ENCODE measurements at places on chromosomes 7 and 10.
A peak's percentile ranks its signal among the peaks of the same experiment; 100 is the strongest.

- no peak for DNase-seq
These were observed 108.5 kb upstream of the C7orf33 start for GRCh38 chr7:148481971-148482626.

DNA sequence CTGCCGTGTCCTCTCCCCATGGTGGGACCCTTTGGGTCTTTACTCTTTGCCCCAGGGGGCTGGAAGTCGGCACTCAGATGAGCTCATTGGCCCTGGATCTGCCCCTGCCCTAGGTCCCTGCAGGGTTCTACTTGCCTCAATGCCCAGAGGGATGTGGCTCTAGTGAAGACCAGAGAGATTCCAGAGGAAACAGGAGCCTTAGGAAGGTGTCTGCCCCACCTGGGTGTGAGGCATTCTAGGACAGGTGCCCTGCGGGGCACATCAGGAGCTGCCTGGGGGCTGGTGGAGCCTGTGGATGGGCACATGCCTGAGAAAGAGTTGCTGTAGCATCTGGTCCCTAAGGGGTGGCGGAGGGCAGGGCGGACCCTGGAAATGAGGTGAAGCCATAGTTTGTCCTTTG is 128.6 kb downstream of the ADCY1 start:
- peak; percentile 28 for DNase-seq

DNA sequence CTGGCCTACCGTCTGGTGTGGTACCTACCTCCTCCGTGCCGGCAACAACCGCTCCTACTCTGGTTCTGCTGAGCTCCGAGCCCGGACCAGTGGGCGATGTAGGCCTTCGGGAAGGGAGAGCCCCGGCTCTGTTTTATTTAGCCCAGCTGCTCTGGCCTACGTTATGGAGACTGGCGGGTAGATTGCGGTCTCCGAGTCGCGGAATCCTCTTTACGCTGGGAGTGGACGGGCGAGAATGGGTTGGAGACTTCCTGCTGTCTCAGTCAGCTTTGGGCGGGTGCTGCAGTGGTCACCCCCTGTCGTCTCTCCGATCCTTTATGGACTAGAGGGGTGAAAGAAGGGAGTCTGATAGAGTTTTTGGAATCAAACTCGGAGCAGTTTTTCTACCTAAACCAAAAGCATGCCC is 406 bp downstream of the CBLL1 start:
- no peak for DNase-seq

GRCh38 chr10:31466313-31466712 is 147.3 kb downstream of the ZEB1 start:
- no peak for DNase-seq

DNA sequence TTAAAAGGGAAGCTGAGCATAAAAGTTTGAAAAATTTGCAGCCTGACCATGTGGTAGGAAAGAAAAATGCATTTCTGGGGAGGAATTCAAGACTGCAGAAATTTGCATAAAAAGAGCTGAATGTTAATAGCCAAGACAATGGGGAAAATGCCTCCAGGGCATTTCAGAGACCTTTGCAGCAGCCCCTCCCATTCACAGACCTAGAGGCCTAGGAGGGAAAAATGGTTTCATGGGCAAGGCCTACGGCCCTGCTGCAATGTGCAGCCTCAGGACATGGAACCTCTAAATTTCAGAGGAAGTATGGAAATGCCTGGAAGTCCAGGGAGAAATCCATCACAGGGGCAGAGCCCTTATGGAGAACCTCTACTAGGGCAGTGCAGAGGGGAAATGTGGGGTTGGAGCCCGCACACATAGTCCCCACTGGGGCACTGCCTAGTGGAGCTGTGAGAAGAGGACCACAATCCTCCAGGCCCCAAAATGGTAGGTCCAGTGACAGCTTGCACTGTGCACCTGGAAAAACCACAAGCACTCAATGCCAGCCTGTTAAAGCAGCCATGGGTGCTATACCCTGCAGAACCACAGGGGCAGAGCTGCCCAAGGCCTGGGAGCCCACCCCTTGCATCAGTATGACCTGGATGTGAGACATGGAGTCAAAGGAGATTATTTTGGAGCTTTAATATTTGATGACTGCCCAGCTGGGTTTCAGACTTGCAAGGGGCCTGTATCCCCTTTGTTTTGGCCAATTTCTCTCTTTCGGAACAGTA is 243.8 kb downstream of the DNAJB9 start:
- no peak for DNase-seq

- no peak for DNase-seq
These were observed 197.1 kb downstream of the ADAM12 start for GRCh38 chr10:126191192-126191591.

- no peak for DNase-seq
These were observed 80.8 kb upstream of the LEP start for GRCh38 chr7:128160296-128160695.

- no peak for DNase-seq
These were observed 131.9 kb downstream of the CALCR start for GRCh38 chr7:93442478-93443224.

- no peak for DNase-seq
These were observed 4.7 kb upstream of the EBF3 start for GRCh38 chr10:129968853-129969183.

DNA sequence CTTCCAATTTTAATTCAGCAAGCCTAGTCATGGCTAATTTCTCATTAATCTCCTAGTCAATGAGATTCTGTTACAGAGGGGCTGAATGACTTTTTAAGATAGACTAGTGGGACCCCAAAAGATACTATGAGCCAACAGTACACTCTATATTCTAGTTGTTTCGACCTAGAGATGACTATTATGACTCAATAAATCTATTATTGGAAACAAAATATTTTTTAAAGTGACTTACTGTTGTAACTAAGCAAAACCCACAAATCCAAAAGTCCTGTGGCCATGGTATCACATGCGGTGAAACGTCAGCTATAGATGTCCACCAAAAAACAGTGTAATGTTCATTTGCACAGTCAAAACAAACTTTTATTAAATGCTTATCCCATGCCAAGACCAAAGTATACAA is 95.3 kb upstream of the ADO start:
- no peak for DNase-seq

- no peak for DNase-seq
These were observed 163.2 kb downstream of the AVL9 start for GRCh38 chr7:32658467-32658869.

- no peak for DNase-seq
These were observed 4.0 kb downstream of the BMPER start for GRCh38 chr7:33909318-33909717.

GRCh38 chr7:99407872-99408378 is 472 bp downstream of the PDAP1 start:
- DNase-seq: peak; percentile 85

GRCh38 chr7:47634273-47634672 is 52.4 kb upstream of the TNS3 start:
- DNase-seq: no peak

GRCh38 chr7:149666360-149666945 is 106.9 kb downstream of the ZNF467 start:
- DNase-seq: no peak

GRCh38 chr10:83919187-83919586 is 220.1 kb upstream of the GHITM start:
- DNase-seq: no peak

- no peak for DNase-seq
These were observed 178.5 kb downstream of the PTPRN2 start for GRCh38 chr7:158409120-158409519.

GRCh38 chr10:101478956-101479355 is 109.1 kb downstream of the POLL start:
- no peak for DNase-seq

DNA sequence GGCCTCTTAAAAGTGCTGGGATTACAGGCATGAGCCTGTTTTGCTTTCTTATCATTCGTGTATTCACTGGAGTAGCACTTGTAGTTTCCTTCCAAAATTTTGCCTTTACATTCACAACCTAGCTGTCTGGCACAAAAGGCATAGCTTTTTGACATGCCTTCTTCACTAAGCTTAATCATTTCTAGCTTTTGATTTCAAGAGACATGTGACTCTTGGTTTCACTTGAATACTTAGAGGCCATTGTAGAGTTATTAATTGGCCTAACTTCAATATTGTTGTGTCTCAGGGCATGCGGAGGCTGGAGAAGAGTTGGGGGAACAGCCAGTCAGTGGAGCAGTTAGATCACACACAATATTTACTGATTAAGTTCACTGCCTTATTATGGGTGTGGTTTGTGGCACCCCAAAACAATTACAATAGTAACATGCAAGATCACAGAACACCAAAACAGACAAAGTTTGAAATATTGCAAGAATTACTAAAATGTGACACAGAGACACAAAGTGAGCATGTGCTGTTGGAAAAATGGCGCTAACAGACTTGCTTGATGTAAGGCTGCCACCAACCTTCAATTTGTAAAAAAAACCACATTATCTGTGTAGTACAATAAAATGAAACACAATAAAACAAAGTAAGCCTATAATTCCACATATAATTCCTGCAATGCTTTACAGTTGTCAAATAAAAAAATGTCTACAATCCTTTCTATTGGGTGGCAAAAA is 43.1 kb downstream of the BRAF start:
- DNase-seq: no peak

DNA sequence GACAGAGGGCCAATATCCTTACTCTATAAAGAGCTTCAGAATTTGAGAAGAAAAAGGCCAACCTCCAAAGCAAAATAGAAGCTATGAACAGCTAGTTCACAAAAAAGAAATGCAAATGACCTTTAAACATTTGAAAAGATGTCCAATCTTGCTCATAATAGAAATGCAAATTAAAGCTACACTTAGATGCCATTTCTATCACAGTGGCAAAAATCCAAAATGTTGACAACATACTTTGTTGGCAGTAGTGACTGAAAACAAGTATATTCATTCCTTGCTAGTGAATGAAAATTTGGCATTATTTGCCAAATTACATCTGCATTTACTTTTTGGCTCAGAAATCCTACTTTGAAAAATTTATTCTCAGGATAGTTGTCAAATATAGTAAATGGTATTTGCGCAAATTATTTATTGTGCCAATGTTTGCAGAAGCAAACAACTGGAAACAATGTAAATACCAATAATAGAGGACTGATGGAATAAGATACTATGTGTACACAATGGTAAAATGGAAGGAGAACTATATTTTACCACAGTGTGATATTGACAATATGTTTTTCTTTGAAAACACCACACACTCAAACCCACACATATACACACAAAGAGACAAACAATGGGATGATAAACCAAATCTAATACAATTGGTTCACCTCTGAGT is 9.4 kb downstream of the TMEM106B start:
- DNase-seq: no peak
